ENCODE measurements at places on chromosomes 2 and 18.

- DNase-seq = no peak
Observed at GRCh38 chr2:23622466-23622865, 237.5 kb downstream of the KLHL29 start.

GRCh38 chr2:207123335-207123744 lies 42.4 kb downstream of the KLF7 start:
- DNase-seq = no peak

DNA sequence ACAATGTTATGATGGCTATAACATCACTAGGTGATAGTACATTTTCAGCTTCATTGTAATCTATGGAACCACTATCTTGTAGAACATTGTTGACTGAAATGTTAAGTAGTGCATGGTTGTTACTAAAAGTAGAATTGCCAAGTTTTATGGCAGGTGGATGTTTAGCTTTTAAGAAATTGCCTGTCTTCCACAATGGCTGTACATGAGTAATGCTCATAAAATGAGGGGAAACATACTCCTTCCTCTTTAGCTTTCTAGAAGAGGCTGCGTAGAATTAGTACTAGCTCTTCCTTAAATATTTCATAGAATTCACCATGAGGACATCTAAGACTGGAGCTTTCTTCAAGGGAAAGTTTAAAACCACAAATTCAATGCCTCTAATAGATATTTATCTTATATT lies 161.0 kb downstream of the TPGS2 start:
- DNase-seq = no peak

DNA sequence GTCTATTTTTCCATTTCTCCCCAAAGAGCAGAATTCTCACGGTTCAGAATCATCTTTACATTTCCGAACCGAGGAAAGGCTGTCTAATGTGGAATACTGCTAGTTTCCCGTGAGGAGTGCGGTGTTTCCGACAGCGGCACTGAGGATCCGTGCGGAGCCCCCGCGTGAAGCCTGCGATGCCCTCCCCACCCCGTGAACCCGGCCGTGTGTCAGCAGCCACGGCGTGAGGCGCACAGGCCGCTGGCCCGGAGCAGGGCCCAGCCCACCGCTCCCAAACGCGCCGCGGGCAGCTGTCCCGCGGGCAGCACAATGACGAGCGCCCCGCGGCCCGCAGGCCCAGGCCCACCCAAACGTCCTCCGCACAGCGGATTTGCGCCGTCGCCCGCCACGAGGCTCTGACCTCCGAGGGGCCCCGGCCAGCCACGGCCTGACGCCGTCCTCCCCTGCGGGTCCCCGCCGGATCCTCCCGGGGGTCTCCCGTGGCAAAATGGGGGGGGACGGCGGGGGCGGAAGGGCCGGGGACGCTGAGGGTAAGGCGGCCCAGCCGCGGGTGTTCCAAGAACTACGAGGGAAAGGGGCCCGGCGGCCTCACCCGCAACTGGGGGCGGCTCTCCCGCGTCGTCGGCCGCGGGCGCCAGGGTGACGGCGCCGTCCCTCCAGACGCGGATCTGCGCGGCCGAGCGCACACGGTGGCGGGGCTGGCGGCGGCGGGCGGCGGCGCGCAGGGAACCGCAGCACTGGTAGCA lies 796 bp downstream of the SPIRE1 start:
- DNase-seq = peak; percentile 82

Data from right cardiac atrium (tissue), 5 donors.